ENCODE measurements at places on chromosomes 2 and 18. TPM values are rescaled to one million over a fixed set of nuclear protein-coding genes. Genes with fewer than 3 reads are reported as not detected.

- peak; percentile 72 for DNase-seq
These were observed at the start of gene SPIRE1 for GRCh38 chr18:12657684-12658425. Gene SPIRE1, minus strand, starts transcription at chr18:12658107. Its CDS starts 241 bp downstream, at chr18:12657866.

DNA sequence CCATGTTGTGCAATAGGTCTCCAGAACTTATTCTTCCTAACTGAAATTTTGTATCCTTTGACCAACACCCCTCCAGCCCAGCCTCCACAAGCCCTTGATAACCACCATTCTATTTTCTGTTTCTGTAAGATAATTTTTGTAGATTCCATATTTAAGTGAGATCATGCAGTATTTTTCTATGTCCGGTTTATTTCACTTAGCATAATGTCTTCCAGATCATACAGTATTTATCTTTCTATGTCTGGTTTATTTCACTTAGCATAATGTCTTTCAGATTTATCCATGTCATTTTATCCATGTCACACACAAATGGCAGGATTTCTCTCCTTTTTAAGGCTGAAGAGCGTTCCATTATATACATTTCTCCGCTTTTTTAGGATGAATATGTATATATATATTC is 24.4 kb upstream of the ONECUT2 start:
- no peak for DNase-seq

GRCh38 chr2:150806336-150806735 is 318.9 kb upstream of the RND3 start:
- peak; percentile 63 for DNase-seq

- no peak for DNase-seq
These were observed 22.4 kb downstream of the NCOA1 start for GRCh38 chr2:24513281-24514071.

Gene LCT
- total RNA-seq, result 0.07 TPM
